ENCODE measurements at places on chromosomes 1 and 21.
A peak's percentile ranks its signal among the peaks of the same experiment; 100 is the strongest.

GRCh38 chr1:192170196-192170984, 12.1 kb downstream of the RGS18 start:
- DNase-seq: no peak

DNA sequence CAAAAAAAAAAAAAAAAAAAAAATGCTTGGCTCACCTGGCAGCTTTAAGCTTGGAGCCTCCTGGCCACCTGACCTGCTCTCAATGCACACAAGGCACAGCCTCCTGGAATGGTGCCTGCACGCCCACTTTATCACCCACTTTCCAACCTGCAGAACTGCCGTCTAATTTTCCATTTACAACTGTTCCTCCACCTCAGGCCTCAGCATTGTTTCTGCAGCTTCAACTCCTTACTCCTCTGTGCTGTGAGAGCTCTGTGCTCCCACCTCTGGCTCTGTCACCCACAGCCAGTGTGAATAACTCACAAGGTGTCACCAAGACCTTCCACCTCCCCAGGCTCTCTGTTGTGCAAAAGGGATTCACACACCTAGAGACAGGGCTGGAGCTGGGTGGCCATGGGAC, 38.7 kb upstream of the GPR157 start:
- no peak for DNase-seq

GRCh38 chr1:7993593-7994479, 32.3 kb downstream of the ERRFI1 start:
- DNase-seq: no peak

- DNase-seq: peak; percentile 9
Observed at GRCh38 chr1:113046569-113046968, 26.4 kb upstream of the LRIG2 start.
